ENCODE measurements at places on chromosomes 3 and 15.

GRCh38 chr3:45309876-45310275, 78.5 kb upstream of the LARS2 start:
- no peak for DNase-seq

GRCh38 chr15:73781038-73781925, 28.1 kb upstream of the INSYN1 start:
- no peak for DNase-seq

DNA sequence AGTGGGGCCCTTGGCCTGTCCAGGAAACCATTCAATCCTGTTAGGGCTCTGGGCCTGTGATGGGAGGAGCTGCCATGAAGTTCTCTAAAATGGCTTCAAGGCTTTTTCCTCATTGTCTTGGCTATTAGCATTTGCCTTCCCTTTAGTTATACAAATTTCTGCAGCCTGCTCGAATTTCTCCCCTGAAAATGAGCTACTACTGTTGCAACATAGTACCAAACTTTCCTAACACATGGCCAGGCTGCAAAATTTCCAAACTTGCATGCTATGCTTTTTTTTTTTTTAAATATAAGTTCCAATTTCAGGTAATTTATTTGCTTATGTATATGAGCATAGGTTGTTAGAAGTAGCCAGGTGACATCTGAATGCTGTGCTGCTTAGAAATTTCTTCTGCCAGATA, 560.8 kb upstream of the TBL1XR1 start:
- no peak for DNase-seq

GRCh38 chr15:57183041-57183440, 193.3 kb upstream of the CGNL1 start:
- no peak for DNase-seq

DNA sequence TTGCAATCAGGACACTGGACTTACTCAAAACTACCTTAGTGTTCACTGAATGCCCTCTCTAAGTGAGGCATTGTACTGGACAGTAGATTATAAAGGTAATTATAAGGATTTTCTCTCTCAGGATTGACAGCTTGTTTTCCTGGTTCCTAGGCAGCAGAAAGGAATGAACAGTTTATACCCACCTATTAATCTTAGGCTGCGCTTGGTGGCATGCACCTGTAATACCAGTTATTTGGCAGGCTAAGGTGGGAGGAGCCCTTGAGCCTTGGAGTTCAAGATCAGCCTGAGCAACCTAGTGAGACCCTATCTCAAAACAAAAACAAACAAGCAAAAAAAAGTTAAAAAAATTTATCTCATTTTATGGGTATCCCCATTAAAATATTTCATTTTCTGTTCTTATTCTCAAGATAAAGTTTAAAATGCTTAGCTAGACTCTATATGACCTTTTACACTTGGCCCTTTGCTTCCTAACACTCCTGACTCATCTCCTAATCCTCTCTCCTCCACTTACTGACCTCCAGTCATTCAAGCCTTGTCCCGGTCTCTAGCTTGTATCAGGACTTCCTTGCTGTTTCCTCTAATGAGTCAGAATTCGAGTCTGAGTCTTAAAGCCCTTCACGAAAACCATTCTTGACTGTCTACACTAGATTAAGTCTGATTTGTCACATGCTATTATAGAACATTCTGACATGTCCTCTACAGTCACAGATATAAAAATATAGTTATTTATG, 348.6 kb downstream of the NLGN1 start:
- no peak for DNase-seq

- DNase-seq, result no peak
These were observed 637.7 kb upstream of the TBL1XR1 start for GRCh38 chr3:177835008-177835407.

DNA sequence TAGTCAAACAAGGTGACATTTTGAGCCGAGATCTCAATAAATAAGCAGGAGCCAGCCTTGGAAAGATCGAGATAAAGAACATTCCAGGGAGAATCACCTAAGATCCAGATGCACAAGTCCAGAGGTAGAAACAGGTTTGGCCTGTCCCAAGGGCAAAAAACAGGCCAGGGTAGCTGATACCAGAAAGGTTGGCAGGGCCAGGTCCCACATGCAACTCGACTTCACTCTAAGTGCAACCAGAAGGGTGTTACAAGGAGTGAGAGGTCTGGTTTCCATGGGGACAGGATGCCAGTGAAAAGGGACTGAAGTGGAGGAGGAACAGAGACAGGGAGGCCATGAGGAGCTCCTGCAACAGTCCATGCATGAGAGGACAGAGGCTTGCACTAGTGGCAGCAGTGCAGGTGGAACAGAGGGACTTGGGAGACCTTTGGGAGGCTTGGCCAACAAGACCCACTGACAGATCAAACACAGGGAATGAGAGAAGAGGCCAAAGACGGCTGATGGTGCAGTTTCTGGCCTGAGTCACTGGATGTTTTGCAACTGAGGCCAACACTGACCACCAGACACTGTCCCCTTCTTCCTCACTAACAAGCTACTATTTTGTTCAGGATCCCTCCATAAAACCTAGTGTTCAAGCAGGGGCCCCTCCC, 5.2 kb downstream of the TPRA1 start:
- no peak for DNase-seq

GRCh38 chr3:37071921-37072320, 78.6 kb downstream of the MLH1 start:
- DNase-seq, result no peak

GRCh38 chr3:195467641-195468390, 25.0 kb upstream of the ACAP2 start:
- no peak for DNase-seq

DNA sequence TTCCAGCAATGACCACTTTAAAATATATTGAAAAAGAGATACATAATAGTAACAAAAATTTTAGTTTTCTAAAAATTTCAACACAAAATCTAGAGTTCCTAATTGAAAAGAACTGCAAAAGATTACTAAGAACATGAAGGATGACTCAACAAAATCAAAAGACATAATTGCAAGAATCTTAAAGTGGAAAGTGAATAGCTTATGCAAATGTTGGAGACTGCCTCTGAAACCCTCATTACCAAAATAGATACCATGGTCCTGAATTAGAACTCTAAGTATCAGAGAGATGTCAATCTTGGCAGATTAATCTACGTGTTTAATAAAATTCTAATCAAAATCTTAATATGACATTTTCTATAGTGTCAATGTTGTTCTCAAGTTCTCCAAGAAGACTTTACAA, 60.7 kb upstream of the SGO1 start:
- DNase-seq, result no peak

- DNase-seq, result no peak
These were observed 143.0 kb downstream of the EPHB1 start for GRCh38 chr3:134938029-134938525.

DNA sequence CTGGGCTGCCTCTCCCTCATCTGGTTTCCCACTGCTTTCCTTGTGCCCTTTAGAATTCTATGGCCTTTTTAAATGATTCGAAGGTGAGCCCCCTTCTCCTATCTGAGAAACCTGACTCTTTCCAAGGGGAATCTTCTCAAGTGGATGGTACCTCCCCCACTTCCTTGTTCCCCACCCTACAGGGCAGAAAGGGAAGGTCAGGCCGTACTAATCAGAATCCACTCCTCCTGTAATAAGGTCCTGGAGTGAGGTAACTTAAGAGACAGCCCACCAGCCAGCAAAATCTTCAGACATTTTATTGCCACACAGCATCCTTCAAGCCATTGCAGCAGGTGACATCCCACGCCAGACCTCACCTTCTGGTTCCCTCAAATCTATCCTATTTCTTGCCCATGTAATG, 84.5 kb downstream of the MINAR1 start:
- no peak for DNase-seq

DNA sequence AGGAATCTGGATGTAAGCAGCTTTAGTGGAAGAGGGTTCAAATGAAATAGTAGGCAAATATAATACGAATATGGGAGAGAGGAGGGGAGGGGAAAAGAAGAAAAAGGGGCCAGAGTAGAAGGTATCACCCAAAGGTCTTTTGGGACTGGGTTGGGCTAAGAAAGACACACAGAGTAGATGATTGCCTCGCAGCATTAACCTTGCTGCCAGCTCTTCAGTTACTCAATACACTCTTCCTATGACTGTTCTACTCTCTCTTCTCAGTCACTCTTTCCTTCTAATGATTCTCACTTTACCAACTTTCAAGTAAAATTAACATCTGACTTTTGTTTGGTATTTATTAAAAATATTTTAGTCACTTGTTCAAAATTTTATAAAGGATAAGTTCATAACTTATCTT, 52.8 kb downstream of the CLASP2 start:
- DNase-seq, result no peak

GRCh38 chr3:12780751-12781150, 15.7 kb upstream of the CAND2 start:
- no peak for DNase-seq
